ENCODE measurements at places on chromosomes 1 and 21. TPM values are rescaled to one million over a fixed set of nuclear protein-coding genes. Genes with fewer than 3 reads are reported as not detected.

Gene CFAP45
- 0.13 TPM for total RNA-seq

Gene TFAP2E
- 0.13 TPM for total RNA-seq

Gene SPRR2E
- not detected for total RNA-seq

Gene FCN3
- not detected for total RNA-seq

Gene LCE1D
- total RNA-seq: not detected

Gene CD1B
- total RNA-seq: not detected

Gene TNFAIP8L2
- total RNA-seq: not detected

Gene S100A9
- total RNA-seq: 0.25 TPM

Gene OR2M3
- not detected for total RNA-seq

Gene EPHA8
- not detected for total RNA-seq

Data from dermis microvascular lymphatic vessel endothelial cell (primary cell).